Lung (tissue), 17 donors: ENCODE measurements at places on chromosomes 6 and 20. TPM values are rescaled to one million over a fixed set of nuclear protein-coding genes. Genes with fewer than 3 reads are reported as not detected.

The DZANK1 gene
- total RNA-seq, result 6.4 TPM

The SLC13A3 gene
- total RNA-seq, result 2.1 TPM

The FAM162B gene
- 64.4 TPM for total RNA-seq

The DNAH8 gene
- total RNA-seq, result 0.20 TPM

The SRMS gene
- not detected for total RNA-seq

The TBX18 gene
- total RNA-seq, result 1.3 TPM

The TP53TG5 gene
- total RNA-seq, result not detected

The OVOL2 gene
- 11.2 TPM for total RNA-seq

The SIRPG gene
- total RNA-seq, result 1.8 TPM

The RIN2 gene
- total RNA-seq, result 93.3 TPM

The GPX5 gene
- not detected for total RNA-seq

The CDSN gene
- total RNA-seq, result not detected

The BCAS1 gene
- 4.0 TPM for total RNA-seq

The SERINC3 gene
- total RNA-seq, result 83.9 TPM

The SLCO4A1 gene
- 4.7 TPM for total RNA-seq

The GMPR gene
- total RNA-seq, result 8.6 TPM

The PBOV1 gene
- not detected for total RNA-seq

The PDE7B gene
- total RNA-seq, result 3.1 TPM

The NNAT gene
- total RNA-seq, result 1.9 TPM

The PPIL1 gene
- total RNA-seq, result 22.6 TPM

The HCRTR2 gene
- total RNA-seq, result not detected

The LINC00237 gene
- total RNA-seq, result not detected

The ANGPT4 gene
- total RNA-seq, result 0.67 TPM

The SOX4 gene
- 29.6 TPM for total RNA-seq

The CLIC5 gene
- 92.3 TPM for total RNA-seq

The ENPP4 gene
- total RNA-seq, result 30.5 TPM

The BHLHE23 gene
- total RNA-seq, result not detected

The PM20D2 gene
- total RNA-seq, result 7.5 TPM

The C20orf202 gene
- total RNA-seq, result 0.37 TPM

The BPIFB2 gene
- total RNA-seq, result 2.3 TPM

The MAS1 gene
- not detected for total RNA-seq

The ELOVL2 gene
- total RNA-seq, result 2.8 TPM

The ARMH2 gene
- total RNA-seq, result 1.5 TPM

The BPIFA3 gene
- not detected for total RNA-seq

The IL17F gene
- total RNA-seq, result not detected

The PAK5 gene
- total RNA-seq, result 0.51 TPM

The TRIM31 gene
- not detected for total RNA-seq

The PBX2 gene
- 86.7 TPM for total RNA-seq

The FAM209B gene
- not detected for total RNA-seq

The SAMD3 gene
- 2.8 TPM for total RNA-seq

The STMND1 gene
- total RNA-seq, result 10.7 TPM

The SLC35D3 gene
- 0.09 TPM for total RNA-seq

The FAXC gene
- 5.9 TPM for total RNA-seq

The LTA gene
- 0.54 TPM for total RNA-seq

The NKAIN2 gene
- total RNA-seq, result 4.4 TPM
